COR-L47 (cell line): ENCODE measurements at places on chromosomes 4 and X.
A peak's percentile ranks its signal among the peaks of the same experiment; 100 is the strongest.

DNA sequence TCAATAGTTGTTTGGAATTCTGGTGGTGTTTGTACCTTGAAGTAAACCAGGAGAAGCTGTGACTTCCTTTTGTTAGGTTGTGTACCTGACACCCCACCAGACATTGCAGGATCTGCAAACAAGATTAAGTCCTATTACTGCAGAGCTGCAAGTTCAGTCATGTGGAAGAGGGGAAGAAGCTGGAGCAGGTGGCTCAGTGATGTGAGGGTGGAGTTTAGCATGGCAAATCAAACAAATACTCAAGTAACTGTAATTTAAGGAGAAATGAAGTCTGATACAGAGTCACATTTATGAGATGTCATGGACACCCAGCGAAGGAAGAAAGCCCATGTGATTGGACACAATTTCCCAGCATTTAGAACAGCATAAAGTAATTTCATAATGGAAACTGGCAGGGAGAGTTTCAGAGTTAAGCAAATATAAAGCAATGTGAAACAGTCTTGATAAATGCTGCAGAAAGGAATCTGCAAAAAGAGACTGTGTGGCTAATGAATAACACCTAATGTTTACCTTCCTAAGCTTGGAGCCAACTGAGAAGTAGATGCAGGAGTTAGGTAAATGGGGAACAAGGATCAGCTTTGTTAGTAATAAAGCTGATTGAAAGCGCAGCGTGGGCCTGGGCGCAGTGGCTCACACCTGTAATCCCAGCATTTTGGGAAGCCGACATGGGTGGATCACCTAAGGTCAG is 249.1 kb downstream of the GBA3 start:
- peak; percentile 65 for DNase-seq

GRCh38 chr4:185394568-185395237 is 1.0 kb downstream of the LRP2BP start:
- no peak for DNase-seq

GRCh38 chrX:14361435-14361834 is 167.9 kb upstream of the GLRA2 start:
- DNase-seq = no peak

DNA sequence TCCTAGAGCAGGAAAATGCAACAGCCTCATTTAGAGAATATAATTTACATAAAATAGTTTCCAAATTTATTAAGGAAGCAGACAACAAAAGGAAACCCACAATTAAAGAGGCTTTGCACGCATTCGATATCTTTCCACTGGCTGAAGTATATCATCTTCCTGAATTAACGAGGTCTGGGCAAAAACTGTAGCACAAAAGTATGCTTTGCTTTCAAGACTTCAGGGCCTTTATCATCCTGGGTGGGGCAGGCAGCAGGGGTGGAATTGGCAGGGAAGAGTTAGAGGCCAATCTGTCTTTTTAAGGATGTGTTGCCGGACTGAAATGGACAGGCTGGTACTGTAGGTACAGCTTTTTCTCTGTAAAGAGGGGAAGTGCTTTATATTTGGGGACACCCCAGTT is 17.0 kb upstream of the STX18 start:
- no peak for DNase-seq

- no peak for DNase-seq
Measured at GRCh38 chr4:184102488-184102887, 115.2 kb downstream of the ENPP6 start.

GRCh38 chr4:86818211-86818610 is 31.0 kb downstream of the SLC10A6 start:
- no peak for DNase-seq

DNA sequence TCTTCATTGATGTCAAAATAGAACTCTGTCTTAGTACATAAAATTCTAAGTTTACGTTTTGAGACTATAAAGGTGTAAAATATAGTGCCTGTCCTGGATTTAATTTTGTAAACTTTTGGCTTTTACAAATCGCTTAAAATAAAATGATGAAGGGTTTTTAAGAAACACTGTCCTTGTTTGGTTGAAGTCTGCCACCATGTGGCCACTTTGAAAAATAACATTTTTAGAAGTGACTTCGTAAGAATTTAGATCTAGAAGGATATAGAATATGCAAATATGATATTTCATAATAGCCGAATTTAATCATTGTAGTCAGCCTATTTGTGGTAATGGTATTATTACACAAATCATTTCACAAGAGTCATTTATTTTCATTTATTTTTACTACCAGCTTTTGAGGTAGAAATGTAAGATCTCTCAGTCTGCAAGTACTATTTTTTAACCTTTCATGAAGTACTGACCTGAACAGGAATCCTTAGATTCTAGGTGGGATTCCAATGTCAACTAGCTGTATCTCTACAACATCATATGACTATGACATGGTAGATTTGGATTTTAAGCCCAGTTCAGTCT is 31.0 kb upstream of the FAT4 start:
- DNase-seq = no peak

DNA sequence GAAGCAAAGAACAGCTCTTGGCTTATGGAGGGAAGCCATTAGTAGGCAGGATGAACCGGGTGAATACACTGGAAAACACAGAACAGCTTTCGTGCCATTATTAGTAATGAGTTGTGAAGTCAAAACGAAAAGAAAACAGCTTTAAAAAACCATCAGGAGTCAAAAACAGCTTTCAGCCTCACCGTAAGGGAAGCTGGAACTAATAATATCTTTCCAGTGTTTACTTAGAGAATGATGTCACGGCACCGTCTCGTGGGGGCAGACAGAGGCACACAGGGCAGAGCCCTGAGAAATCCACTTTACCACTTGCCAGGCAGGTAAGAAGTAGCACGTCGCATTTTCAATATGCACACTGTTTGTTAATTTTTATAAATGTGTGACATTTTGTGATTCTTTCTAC is 37.9 kb upstream of the HMX1 start:
- no peak for DNase-seq

DNA sequence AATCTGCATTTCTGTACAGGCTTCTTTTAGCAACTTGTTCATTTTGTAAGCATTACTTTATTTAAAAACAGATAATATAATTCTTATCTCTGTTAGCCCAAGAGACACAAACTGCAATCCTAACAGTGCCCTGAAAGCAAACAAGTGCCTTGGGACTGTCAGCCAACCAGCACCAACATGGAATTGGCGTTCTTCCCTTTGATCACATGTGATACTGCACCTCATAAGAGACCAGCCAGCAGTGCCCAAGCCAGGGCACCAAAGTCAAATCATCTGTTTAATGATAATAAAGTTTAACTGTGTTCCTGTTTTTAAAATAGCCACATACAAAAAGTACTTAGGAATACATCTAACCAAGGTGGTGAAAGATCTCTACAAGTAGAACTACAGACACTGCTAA is 223.2 kb downstream of the PRDM5 start:
- no peak for DNase-seq

DNA sequence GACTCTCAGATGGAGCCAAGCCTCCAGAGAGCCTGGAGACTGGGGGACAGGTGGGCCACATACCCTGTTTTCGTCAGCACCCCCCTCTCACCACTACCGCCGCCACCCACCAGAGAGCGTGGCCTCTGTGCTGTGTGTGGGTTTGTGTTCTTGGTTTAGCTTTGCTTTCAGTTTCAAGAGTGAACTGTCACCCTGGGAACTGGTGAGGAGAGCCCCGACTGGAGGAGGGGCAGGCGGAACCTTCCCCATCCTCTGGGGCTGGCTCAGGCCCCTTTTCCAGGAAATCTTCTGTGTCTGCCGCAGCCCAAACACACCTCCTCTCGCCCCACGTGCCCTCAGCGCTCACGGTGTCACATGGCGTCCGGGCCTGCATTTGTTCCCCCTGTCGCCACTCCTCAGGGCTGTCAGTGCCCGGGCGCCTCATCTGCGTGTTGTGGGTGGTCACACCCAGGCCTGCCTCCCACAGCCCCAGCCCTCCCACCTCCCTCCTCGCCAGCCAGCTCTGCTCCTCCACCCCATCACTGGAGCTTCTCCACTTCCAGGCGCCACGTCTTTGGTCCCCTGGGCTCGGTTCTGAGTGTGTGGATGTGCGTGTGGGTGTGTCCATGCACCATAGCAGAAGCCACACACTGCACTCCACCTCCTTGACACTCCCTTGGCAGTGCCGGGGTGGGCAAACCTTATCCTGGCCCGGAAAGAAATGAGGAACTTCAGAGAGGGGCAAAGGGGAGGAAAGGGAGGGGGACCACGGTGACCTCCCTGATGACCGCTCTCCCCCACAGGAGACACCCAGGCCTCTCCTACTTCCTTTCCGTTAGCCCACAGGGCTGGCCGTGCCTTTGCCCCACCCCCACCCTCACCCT is 27.8 kb downstream of the ELF4 start:
- no peak for DNase-seq

GRCh38 chr4:166839615-166840251 is 394.6 kb downstream of the SPOCK3 start:
- DNase-seq = no peak

- DNase-seq = no peak
Measured at GRCh38 chrX:133346026-133346425, 69.3 kb downstream of the GPC4 start.

DNA sequence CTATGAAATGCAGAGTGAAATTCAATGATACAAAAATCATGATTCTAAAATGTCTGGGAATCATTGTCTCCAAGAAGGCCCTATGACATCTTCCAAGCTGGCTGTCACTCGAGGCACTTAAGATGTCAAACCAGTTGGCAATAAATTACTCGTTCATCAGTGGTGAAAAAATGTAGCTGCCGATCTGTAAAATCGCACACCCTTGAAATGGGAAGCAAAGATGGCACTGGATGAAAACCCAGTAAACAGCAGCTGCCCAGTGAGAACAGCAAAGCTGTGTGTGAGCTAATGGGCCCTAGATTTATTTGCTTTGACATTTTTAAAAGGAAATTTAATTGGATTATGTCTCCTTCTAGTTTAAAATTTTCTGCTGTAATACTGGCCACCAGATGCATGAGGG is 181.9 kb upstream of the NDP start:
- DNase-seq = no peak

- DNase-seq = no peak
Measured at GRCh38 chr4:66330125-66330524, 659.8 kb upstream of the EPHA5 start.

DNA sequence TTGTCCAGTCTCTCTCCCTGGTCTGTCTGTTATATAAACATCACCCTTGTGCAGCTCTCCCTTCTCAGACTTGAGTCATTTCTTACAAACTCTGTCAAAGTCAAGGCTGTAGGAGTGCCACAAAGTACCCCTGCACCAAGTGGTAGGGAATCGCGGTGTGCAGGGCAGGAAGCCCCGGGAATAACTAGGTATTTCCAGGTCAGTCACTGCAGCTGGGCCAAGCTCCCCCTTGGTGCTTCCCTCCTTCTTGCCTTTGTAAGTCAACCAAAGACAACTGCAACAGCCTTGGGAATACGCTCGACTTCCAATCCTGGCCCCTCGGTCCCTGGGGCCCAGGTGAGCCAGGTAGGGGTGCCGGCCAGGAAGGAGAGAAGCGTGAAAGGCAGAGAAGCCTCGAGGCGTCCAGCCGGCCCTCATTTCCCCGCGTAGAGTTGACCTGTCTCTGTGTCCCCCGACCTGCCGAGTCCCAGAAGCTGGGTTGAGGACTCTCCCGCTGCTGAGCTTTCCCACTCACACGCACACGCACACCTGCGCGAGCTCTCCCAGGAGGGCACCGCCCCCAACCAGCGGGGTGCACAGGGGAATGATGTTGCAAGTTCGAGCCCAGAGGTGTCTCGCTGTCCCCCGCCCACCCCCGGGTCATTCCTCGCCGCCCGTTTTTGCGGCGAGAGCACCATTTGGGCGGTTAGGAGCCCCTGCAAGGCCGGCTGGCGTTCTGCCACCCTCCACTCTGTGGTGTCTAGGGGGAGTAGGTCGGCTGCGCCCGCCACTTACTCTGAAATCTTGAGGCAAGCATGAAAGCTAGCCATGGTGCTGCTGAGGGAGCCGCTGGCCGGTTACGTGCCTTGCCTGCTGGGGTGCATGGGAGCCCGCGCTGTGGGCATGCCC is 22.8 kb upstream of the KIAA1210 start:
- no peak for DNase-seq

GRCh38 chrX:53718073-53718472 is 31.6 kb upstream of the HUWE1 start:
- no peak for DNase-seq

DNA sequence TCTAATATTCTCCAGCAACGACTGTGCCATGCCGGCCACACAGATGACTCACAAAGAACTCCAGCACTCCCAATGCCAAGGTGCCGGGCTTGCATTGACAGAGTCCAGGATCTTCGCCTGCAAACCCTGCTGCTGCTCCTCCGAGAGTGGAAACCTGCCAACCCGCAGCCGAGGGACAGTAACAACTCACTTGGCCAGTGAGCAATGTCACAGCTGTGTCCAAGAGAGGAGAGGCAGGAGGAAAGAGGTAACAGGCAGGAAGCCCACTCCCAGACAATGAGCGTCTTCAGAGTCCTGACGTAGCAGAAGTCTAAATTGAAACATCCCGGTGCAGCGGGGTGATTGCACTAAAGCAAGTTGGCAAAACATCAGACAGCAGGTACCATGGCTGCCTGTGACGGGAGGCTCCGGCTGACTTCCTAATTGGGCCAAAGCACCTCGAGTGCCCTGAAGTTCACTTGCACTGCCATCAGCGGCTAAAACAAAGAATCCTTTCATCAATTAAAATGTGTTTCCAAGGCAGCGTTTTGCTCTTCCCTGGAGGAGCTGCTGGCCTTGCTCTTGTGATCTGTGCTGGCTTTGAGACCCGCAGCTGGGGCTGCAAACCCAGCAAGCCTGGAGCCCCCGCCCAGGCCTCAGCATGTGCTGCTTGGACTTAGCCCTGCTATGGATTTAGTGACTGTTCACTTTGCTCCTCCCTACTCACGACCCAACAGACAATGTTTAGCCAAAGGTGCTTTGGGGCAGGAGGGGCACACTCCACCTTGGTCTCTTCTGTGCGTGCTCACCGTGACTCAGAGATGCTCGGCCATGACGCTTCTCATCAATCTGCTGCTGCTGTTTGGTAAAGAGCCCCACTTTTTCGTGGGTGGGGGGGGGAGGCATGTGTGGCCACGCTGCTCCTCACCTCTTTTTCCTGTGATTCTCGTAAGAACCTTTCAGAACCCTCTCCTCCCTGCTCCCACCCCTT is 36.5 kb downstream of the DCTD start:
- peak; percentile 17 for DNase-seq

- DNase-seq = peak; percentile 73
Measured at GRCh38 chr4:92305878-92306520, 2.2 kb downstream of the GRID2 start.

DNA sequence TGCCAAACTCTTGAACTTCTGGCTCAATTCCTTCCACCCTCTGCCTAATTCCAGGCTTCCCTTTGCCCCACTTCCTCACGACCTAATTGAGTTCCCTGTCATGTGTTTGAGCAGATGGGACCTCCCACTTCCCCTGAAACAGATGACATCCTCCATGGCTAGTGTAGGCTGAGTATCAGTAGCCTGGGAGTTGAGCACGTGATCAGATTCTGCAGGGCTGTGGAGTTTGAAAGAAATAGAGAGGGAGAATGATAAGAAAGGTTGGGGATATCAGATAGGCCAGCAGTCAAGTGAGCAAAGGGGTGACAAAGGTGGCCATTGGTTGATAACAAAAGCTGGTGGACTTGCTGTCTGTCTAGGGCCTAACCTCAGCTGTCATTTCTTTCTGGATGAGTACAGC is 18.8 kb upstream of the NWD2 start:
- no peak for DNase-seq
